ENCODE measurements at places on chromosomes 6 and 20.

DNA sequence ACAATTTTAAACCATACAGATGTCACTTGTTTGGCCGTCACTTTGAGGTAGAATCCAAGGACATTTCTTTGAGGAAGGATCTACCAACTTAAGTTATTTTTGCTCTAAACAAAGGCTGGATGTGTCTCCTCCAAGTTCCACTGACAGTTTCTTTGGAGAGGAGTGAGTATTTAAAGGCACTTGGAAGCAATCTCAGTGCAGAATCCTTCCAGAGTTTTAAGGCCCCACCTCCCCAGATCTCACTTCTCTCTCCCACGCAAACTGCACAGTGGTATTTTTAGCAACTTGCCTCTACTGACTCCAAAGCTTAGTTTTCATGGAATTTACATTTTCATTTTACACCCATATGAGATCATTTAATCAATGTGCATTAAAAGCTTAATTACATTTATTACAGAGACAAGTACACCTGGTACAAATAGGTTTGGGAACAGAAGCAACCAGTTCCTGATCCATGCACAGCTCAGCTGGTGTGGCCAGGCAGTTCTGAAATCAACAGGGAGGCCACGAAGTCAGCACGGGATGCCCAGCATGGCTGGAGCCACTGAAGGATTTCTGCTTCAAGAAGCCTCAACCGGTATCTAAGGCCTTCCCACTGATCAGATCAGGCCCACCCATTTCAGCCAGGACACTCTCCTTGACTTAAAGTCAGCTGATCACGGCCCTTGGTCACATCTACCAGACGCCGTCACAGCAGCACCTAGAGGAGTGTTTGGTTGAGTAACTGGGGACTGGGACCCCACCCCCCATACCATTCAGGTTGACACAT lies 109.8 kb downstream of the SYCP2 start:
- DNase-seq: no peak

DNA sequence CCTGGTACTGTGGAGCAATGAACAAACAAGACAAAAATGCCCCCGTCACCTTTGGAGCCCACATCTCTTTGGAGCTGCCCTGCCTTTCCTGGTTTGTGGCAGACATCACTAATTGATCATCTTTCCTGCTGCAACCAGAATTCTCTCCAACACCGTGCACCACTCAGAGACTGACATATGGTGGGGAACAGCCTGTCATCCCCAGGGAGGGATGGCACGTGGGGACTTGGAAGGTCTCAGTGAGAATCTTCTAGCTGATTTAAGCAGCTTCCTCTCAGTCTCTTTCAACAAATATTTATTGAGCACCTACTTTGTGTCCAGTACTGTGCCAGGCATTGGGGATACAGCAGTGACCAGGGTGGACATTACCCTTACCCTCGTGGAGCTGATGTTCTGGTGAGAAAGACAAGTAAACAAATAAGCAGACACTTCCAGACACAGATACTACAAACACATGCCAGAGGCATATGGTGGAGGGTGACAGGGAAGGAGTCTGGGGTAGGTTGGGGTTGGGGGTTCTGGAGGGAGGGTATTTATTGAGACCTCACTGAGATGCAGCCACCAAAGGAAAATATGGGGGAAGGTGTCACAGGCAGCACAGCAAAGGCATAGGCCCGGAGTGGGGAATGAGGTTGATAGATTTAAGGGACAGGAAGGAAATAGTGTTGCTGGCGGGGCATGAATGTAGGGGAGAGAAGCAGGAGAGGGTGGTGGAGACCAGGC lies 82.3 kb downstream of the CEBPB start:
- DNase-seq: no peak

DNA sequence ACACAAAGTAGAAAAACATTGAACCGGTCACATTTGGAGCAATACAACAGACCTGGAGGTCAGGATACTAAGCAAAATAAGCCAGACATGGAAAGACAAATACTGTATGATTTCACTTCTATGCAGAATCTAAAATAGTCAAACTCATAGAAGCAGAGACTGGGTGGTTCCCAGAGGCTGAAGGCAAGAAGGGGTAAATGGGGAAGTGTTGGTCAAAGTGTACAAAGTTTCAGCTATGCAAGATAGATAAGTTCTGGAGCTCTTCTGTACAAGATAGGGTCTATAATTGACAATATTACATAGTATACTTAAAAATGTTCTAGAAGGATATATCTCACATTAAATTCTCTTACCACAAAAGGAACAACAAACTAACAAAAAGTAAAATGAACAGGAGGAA lies 70.3 kb downstream of the TMEM244 start:
- no peak for DNase-seq

- DNase-seq: no peak
Observed at GRCh38 chr20:44714701-44715498, at the start of gene CCN5. CCN5 (plus strand) TSS chr20:44715369; CDS start chr20:44715391, 22 bp downstream.

DNA sequence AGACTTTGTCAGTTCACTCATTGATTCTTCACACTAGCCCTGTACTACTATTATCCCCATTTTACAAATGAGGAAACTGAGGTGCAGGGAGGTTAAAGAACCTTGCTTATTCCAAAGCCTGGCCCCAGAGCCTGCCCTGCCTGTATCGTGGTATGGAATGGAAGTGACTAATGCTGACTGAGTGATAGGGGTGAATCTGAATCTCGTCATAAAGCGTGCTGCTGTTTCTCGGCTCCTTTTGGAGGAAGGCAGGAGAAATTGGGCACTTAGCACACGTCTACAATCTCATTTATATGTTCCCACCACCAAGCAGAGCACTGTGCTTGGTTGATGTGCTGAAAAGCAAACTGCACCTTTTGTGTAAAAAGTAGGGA lies 17.1 kb downstream of the GFRA4 start:
- DNase-seq: no peak

DNA sequence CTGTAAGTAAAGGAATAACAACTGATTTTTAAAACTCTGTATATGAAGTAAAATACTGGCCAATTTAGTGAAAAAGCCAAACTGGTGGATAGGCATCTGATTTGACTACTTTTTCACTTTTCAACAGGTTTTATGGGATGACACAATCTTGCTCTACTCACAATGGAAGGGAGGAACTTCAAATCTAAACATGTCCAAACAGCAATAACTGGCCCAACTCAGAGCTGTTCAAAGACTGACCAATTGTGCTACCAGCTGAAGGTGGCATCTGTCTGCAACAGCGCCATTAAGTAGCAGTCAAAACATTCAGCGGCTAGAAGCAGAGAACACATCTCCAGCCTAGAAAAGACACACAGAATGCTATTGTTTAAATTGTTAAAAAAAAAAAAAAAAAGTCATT lies 44.6 kb downstream of the SESN1 start:
- DNase-seq: no peak

DNA sequence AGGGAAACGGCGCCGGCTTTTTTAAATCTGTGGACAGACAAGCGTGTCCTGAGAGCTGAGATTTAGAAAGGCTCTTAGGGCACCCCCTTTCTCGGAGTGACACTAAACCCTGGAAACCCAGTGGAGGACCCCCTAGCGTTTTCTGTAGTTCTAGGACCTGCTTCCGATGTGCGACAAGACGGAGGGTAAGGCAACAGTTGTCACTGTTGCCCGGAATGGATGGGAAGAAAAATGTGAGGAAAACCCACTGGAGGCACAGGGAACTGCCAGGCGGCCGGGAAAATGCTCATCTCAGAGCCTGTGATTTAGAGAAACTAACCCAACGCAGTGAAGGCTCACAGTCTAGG lies 551 bp upstream of the ATP5F1E start:
- DNase-seq: no peak

DNA sequence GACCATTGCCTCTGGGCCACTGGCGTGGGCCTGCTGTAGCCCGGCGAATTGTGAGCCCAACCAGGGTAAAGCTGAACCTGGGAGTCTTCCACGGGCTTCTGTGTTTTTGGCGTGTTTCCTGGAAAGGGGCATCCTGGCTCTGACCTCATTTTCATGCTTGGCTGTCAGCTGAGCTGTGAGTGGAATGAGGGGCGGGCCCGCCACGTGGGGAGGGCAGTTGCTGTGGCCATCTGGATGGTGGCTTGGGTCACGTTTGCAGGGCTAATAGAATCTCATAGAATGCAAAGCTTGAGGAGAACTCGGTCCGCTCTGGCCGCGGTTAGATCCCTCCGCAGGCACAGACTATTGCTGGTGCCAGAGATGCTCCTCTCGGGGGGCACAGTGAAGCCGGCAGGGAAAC lies 263.0 kb downstream of the SMOC2 start:
- no peak for DNase-seq

GRCh38 chr20:62406635-62407176 lies 379 bp downstream of the CABLES2 start:
- no peak for DNase-seq

DNA sequence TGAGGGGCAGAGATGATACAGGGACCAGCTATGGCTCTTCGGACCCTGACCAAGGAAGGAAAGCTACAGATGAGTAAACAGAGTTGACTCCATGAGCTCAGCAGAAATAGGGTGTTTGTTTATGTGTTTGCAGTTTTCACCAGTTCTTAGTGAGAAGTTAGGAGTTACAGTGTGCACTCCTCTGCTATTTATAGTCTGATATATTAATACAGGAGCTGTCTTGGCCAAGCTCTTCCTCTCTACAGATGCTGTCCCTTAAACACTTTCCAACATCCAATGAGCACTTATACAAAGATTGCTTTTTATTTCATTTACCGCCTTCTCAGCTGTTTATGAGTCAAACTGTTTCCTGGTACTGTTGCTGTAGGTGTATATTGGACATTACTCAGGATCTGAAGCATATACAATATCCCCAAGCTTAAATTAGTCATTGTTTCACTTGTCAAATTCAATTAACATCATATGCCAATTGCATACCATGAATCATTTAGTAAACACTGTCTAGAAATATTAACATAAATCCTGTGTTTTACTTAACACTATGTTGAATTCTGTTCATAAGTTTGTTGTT lies 618.0 kb downstream of the PRKN start:
- no peak for DNase-seq

GRCh38 chr6:56764081-56764566 lies 121.4 kb upstream of the DST start:
- no peak for DNase-seq

DNA sequence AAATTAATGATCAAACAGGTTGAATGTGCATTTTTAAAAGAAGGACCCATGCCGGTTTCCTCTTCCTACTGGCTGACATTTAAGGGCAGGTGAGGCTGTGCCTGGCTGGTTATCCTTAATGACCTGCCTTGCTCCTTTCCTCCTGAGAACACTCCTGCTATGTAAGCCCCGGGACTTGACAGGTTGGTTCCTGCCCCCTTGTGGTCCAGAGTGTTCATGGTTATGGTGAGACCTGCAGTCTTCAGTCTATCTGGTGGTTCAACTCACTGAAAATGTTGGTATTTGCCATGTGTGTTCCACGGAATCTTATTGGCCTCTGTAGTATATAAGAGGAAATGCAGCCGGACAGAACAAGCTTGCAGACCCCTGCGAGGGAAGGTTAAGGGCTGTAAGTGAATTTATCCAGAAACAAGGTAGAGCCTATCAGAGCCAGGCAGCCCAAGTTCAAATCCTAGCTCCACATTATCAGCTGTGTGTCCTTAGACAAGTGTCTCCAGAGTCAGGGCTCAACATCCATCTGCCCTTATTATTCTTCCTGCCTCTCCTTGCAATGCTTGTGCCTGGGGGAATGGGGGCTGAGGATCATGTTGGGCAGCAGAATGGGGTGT lies 5.2 kb upstream of the BPIFA3 start:
- peak; percentile 32 for DNase-seq

DNA sequence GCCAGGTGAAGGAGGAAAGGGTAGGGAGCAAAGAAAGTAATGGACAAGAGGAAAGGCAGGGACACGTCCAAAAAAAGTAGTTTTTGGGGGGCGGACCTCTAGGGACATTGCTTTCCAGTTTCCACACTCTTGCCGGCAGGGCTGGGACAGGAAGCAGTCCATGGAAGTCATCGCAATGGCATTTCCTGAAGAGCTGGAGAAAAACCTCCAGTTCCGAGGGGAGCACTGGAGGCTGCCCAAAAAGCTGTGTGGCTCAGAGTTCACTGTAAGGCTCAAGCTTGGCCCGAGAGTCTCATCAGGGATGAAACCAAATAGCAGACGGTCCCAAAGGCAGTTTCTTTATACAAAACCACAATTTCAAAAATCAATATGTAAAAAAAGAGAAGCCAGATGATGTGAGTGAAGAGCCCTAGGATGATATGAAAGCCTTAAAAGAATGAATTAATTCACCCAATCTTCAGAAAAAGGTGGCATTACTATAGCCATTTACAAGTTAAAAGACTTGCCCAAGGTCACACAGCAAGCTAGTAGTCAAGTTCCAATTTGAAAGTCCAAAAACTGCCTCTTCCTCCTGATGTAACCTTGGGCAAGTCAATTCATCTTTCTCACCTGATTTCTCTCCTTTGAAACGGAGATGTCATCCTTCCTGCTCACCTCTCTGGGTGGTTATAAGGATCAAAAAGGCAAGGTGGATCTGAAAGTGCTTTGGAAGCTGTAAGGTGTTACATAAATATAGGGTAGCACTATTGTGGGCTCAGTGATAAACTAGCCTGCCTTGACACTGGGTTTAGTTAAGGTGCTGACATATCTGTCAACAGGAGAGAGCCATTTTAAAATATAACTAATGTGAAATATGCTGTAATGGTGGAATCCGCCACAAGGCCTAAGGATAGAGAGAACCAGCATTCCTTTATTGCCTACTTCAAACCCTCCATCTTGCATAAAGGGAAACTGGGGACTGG lies 9.1 kb downstream of the BCL2L1 start:
- DNase-seq: no peak

- no peak for DNase-seq
Observed at GRCh38 chr20:1465470-1466210, 1.0 kb downstream of the NSFL1C start.

- no peak for DNase-seq
Observed at GRCh38 chr20:35988910-35989463, 20.6 kb downstream of the CNBD2 start.

GRCh38 chr6:26195924-26196845 lies 109.0 kb downstream of the HFE start:
- DNase-seq: no peak

DNA sequence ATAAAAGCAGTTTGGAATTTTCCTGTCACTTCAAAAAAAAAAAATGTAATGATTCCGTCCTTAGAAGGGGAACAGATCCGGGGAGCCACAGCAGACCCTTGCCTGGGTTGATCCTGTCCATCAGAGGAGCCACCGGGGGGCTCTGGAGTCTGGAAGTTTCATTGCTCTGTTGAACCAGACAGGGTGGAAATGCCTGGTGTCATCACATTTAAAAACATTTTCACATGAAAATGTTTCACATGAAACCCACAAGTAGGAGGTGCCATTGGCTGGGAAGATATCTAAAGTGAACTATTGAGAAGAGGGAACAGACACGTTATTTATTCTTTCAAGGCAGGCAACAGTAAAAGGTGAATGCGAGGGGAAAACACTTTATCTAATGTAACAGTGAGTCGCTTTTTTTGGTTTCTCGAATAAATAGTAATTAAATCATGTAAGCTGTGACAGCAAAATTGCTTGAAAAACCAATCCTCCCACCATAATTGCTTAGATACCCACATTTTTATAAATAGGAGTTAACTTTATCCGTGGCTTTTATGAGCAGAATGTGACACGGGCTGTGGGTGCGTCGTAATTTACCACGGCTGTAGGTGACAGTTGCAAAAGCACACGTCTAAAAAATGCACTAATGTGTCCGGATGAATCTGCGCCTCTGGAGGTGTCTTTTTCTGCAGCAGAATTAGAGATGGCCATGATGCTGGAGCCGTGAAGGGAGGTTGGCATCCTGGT lies 323.4 kb downstream of the TAF4 start:
- DNase-seq: no peak

- DNase-seq: no peak
Observed at GRCh38 chr6:65182681-65183080, 524.3 kb downstream of the EYS start.
